ENCODE measurements at places on chromosomes 3 and 15.
A peak's percentile ranks its signal among the peaks of the same experiment; 100 is the strongest.

DNA sequence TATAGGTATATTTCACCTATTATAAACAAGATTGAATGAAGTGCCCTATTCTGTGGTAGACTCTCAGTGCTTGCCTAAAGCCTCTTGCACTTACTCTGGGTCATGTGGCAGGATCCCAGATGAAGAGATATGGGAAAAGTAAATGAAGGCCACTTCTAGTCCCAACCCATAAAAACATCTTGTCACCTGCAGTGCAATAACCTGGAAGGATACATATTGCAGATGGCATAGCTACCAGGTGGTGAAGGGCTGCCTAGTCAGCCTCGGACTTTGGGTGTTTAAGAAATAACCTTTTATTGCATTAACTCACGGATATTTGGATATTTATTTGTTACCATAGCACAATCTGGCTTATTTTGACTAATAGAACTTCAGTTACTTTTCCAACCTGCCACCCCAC, 367.1 kb downstream of the UNC13C start:
- no peak for DNase-seq

GRCh38 chr15:77418966-77419835, 703 bp downstream of the PEAK1 start:
- no peak for DNase-seq

- no peak for DNase-seq
Observed at GRCh38 chr3:4780545-4780957, 198.7 kb upstream of the BHLHE40 start.

DNA sequence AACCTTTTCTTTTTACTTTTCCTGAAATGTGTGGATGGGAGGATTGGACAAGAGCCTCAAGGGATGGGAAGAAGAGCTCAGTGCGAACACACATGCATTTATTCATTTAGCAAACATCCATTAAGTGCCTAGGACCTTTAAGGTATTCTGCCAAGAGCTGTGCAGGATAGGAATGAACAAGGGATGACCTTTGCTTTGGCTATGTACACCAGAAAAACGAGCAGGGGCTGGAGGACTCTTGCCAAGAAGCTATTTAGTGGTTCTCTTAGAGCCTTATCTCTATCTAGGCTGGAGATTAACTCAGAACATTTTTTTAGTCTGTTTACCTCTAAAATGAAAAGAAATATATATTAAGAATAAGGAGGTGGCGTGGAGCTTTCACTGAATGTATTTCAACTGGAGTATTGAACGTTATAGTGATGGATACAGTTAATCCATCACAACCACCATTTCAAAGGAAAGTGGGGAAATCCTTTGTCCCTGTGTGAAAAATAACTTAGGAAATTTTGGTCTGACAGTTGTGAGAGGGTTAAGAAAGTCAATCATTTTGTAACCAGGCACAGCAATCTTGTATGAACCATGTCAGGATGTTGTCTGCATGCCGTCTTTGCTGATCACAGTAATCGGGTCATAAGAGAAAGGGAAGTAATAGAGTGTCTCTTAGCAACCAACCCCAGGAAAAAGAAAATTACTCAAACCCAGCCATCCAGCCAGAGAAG, 279.0 kb downstream of the LPP start:
- peak; percentile 63 for DNase-seq

DNA sequence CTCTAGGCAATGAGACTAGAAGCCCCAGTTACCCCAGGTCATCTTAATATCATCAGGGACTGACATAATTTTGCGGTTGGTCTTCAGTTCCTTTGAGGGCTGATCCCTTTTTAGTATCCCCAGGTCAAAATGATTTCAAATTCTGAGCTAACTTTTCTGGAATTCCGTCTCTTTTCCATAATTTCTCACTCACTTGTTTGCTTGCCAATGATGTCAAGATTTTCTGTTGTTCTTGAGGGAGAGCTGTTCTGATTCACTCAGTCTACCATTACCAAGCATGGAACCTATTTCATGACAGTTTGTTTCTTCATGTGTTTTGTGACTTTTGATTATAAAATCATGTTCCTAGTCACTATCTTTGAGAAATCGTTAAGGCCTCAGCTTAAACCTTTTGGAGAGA, 190.5 kb upstream of the LYSMD4 start:
- DNase-seq = no peak

- no peak for DNase-seq
Observed at GRCh38 chr3:138405001-138405400, 29.4 kb upstream of the ESYT3 start.

DNA sequence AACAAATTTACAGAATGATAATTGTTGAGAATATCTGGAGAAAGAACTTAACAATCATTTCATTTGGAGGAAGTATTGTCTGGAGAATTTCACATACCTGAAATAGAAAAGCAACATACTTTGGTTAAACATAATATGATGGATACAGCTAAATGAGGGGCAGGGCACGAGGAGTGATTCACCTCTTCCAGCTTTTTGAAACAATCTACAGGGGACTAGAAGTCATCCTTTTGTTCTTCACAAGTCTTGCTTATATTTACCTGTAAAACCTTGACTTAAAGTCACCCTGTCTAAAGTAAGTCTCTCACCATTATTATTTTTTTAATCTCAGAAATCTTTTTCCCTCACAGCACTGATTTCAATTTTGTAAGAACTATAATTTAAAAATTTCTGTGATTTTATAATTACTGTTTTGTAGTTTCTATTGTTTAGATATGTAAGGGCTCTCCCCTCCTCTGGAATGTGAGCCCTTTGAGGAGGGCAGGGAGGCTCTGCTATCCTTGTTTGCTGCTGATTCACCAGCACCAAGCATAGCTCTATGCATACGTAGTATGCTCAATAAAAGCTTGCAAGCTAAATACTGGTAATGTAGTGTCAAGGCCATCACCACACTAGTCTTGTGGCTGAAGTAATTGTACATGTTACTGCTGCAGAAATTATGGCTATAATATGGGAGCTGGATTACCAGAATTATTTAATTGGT, 193.9 kb upstream of the THRB start:
- DNase-seq = no peak

- peak; percentile 66 for DNase-seq
Observed at GRCh38 chr15:80780416-80781221, 1.4 kb downstream of the CEMIP start.

DNA sequence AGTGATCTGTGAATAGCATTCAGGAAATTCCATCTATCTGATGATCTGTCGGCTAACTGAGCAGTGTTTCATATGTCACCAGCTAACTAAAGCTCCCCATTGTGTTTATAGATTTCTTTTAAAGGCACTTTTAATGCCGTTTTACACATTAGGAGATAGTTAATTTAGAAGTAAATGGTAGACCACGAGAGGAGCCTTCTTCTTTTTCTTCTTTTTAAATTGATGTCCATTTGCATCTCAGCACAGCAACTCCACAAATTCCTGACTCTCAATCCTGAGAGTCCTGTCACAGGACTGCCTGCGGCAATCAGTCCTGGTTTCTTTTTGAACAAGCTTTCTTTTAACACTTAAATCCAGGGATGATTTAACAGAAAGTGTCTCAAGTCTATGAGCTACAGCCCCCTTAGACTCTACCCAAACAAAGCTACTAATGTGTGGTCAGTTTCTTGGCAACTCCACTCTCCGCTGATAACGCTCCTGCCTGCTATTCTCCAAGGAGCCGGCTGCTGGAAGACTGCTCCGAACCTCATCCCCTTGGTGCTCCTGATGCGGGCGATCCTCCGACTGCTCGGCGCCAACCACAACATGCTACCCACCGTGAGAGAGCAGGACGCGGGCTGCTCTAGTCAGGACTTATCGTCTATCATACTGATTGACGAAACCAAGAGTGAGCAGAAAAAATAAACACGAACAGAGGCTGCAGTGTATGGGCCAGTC, 421.4 kb downstream of the MECOM start:
- no peak for DNase-seq

DNA sequence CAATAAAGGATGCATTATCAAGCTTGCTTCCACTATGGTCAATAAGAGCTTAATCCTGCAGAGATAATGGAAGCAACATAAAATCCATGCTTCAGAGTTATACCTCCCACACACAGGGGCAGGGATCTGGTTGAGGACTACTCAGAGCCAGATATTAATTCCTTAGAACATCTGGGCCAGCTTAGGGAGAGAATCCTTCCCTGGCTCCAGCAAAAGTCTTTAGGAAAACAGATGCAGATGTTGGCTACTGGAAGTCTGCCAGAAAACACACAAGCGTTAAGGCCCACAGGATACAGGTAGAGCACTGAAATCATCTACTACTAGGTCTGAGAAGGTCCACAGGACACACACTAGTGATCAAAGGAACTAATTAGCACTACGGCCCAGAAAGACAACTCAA, 25.2 kb downstream of the TMEM202 start:
- no peak for DNase-seq

- DNase-seq = no peak
Observed at GRCh38 chr3:72341920-72342319, 506.3 kb downstream of the SHQ1 start.

DNA sequence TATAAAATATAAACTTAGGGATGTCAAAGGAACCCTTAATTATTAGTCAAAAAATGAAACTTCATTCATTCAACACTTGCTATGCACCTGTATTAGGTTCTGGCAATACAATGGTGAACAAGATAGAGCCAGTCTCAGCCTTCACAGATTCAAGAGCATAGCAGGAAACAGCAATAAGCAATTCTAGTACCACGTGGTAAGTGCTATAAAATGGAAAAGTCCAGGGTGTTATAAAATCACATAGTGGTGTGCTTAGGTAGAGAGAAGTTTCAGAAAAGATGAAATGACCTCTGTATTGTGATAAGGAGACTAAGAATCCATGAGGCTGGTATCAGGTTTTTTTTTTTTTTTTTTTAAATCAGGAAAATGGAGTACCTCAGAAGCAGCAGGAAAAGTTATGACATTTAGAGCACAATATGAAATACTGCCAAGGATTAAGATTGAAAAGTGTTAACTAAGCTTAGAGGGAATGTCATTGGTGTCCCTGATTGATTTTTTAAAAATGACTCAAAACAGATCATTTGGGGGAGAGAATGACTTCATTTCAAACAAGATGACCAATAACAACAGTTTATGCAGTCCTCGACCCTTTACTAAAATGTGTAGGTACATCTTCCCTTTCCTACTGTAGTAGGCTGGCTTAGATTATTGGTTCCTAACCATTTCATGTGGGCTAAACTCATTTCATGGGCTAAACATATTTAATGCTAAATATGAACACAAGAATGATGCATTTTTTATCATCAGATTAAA, 5.0 kb downstream of the TOMM70 start:
- no peak for DNase-seq

GRCh38 chr3:134743006-134743405, 52.1 kb upstream of the EPHB1 start:
- no peak for DNase-seq

GRCh38 chr15:66849746-66850077, 147.7 kb downstream of the SMAD6 start:
- no peak for DNase-seq

DNA sequence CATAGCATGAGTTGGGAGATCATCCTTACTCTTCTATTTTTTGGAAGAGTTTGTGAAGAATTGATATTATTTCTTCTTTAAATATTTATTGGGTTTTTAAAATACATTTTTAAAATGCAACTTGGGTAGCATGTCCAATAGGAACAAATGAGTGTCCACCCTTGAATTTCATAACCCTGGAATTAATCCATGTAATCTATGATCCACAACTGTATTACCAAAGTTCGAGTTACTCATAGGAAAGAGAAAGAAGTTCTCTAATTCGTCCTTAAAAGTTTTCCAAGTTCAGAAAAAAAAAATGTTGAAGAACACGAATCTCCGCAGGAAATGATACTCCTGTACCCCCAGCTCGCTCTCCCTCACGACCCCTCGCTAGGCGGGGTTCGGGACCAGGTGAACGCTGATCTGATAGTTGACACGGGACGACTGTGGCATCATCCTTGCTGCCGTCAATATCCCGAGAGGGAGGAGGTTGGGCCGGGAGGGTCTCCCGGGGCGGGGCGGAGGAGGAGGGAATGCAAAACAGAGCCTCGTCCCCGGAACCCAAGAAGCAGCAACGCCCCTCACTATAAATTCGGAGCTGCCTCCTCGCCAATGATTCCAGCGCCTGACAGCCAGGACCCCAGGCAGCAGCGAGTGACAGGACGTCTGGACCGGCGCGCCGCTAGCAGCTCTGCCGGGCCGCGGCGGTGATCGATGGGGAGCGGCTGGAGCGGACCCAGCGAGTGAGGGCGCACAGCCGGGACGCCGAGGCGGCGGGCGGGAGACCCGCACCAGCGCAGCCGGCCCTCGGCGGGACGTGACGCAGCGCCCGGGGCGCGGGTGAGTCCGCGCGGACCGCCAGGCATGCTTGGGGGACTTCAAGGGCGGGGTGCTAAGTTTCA, at the start of gene AGTR1:
Gene AGTR1, plus strand, starts transcription at position 598 of the 884 bp plus-strand sequence. CDS start 43,133 bp downstream, outside the sequence.
- no peak for DNase-seq

- no peak for DNase-seq
Observed at GRCh38 chr15:59237924-59238331, 31.3 kb downstream of the LDHAL6B start.

- no peak for DNase-seq
Observed at GRCh38 chr15:39553947-39554693, 26.8 kb upstream of the THBS1 start.

GRCh38 chr3:6223572-6223971, 637.3 kb upstream of the GRM7 start:
- no peak for DNase-seq

DNA sequence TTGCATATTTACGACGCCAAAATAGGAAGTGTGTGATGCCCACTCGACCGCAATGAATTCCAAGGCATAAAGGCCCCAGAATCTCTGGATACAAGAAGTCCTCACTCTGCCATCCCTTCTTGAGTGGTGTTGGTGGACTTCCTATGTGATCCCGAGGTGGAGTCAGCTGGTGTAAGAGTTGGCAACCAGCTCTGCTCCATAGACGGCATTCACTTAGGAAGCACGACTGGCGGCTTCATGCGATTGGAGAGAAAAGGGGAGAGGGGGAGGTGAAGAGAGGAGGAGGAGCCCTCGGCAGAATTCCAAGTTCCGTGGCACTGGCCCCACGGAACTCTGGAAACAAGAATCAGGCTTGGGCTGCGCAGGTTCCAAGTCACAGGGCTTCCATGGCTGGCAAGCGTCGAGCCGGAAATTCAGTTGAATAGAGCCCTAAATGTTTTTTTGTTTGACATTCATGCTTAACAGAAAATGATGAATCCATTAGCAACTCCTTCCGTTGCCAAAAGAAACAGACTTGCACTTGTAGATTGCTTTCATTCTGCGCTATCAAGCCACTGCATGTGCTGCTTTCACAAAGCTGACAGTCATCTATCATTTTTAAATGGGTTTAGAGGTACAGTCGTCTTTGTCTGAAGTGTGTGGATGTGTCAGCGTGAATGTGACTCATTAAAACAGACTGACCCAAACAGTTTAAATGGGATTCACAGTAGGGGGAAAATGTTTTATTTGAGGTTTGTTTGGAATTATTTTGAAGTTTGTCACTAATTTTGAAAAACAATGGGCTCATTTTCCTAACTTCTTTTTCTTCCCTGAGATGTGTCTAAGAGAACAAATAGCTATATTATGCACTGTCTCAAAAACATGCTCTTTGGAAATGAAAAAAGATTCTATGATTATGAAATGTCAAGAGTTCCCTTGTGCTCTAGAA, 428.3 kb upstream of the ATP11B start:
- no peak for DNase-seq
